ENCODE measurements at places on chromosomes 7 and 10. TPM values are rescaled to one million over a fixed set of nuclear protein-coding genes. Genes with fewer than 3 reads are reported as not detected.

Gene ENTPD1
- total RNA-seq: not detected

Gene GPR15LG
- not detected for total RNA-seq

Gene OR13A1
- not detected for total RNA-seq

Gene TEX47
- not detected for total RNA-seq

Gene FAS
- 71.8 TPM for total RNA-seq

Gene LEP
- not detected for total RNA-seq

Gene TUBAL3
- total RNA-seq: 0.73 TPM

Gene FAM24B
- total RNA-seq: 3.8 TPM

Gene CREB3L2
- total RNA-seq: 26.3 TPM

Gene NCF1
- 0.91 TPM for total RNA-seq

Gene FAM24A
- total RNA-seq: not detected

Gene IPMK
- total RNA-seq: 8.7 TPM

Gene SLC26A5
- total RNA-seq: not detected

Gene CCDC3
- total RNA-seq: 3.2 TPM

Gene STEAP4
- 0.67 TPM for total RNA-seq

Gene LIPN
- total RNA-seq: not detected

Gene MPP7
- total RNA-seq: 23.0 TPM

Gene MOGAT3
- not detected for total RNA-seq

Gene PALD1
- total RNA-seq: under 0.01 TPM

Gene CPA1
- not detected for total RNA-seq

Gene ARHGEF5
- total RNA-seq: 46.7 TPM

Gene PBLD
- 6.7 TPM for total RNA-seq

Gene STRIP2
- 13.0 TPM for total RNA-seq

Gene CCDC136
- total RNA-seq: 1.5 TPM

Gene MYL10
- total RNA-seq: not detected

Gene PILRA
- total RNA-seq: not detected

Gene C10orf67
- total RNA-seq: 0.16 TPM

Gene ANKRD2
- total RNA-seq: not detected

Gene PNLIPRP2
- total RNA-seq: not detected

Gene PTPRN2
- total RNA-seq: 0.91 TPM

Gene C7orf57
- 0.67 TPM for total RNA-seq

Gene KCNIP2
- total RNA-seq: 0.67 TPM

Gene SLC4A2
- total RNA-seq: 46.5 TPM

Gene GPC2
- total RNA-seq: 4.7 TPM

Gene ZNF488
- total RNA-seq: 0.67 TPM

Gene PDCD4
- total RNA-seq: 123 TPM

Gene SHH
- total RNA-seq: not detected

Gene FANK1
- 6.2 TPM for total RNA-seq

Gene CDH23
- total RNA-seq: 0.11 TPM

Gene SLC29A4
- total RNA-seq: 7.6 TPM

Gene MEOX2
- not detected for total RNA-seq

Gene WASHC2C
- total RNA-seq: 25.8 TPM

Gene GJD4
- total RNA-seq: not detected

Gene AKR1C4
- total RNA-seq: not detected

Gene LRRD1
- not detected for total RNA-seq

Gene SFTPA1
- not detected for total RNA-seq

Gene ANXA8L1
- 423 TPM for total RNA-seq

Gene PRPS1L1
- not detected for total RNA-seq

Gene HILPDA
- total RNA-seq: 7.1 TPM

Gene PLEKHS1
- not detected for total RNA-seq

Data from mammary epithelial cell (primary cell).